Stimulated activated memory B cell treated with anti-CD40 and anti-IgM and Interleukin-4, amounts not matched to agents 10 μg/mL and 1 μg/mL and 100 μg/mL, for 72 hours (primary cell): ENCODE measurements at places on chromosomes 2 and 18.
A peak's percentile ranks its signal among the peaks of the same experiment; 100 is the strongest.

- peak; percentile 60 for ATAC-seq
Observed at GRCh38 chr18:69838620-69839411, 108.9 kb downstream of the CD226 start.

GRCh38 chr2:24832521-24832920, 39.3 kb downstream of the CENPO start:
- ATAC-seq = no peak

DNA sequence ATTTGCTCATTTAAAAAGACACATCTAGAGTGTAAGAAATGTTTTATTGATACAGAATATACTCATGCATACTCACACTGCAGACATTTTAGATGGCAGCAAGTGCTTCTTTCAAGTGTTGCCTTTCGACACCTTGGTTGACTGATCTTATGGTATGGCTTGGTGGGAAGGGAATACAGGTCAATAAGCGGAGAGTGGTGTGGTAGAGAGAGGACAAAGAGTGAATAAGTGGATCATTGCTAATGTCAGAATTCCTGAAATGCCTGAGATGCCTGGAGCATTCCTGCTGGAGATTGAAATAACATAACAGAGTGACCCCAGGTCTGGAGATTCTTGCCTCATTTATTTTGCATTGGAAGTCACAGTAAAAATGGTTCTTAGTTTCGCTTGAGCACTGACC, 76.7 kb downstream of the RND3 start:
- no peak for ATAC-seq

- no peak for ATAC-seq
Observed at GRCh38 chr2:168920504-168921157, 19.5 kb downstream of the G6PC2 start.

DNA sequence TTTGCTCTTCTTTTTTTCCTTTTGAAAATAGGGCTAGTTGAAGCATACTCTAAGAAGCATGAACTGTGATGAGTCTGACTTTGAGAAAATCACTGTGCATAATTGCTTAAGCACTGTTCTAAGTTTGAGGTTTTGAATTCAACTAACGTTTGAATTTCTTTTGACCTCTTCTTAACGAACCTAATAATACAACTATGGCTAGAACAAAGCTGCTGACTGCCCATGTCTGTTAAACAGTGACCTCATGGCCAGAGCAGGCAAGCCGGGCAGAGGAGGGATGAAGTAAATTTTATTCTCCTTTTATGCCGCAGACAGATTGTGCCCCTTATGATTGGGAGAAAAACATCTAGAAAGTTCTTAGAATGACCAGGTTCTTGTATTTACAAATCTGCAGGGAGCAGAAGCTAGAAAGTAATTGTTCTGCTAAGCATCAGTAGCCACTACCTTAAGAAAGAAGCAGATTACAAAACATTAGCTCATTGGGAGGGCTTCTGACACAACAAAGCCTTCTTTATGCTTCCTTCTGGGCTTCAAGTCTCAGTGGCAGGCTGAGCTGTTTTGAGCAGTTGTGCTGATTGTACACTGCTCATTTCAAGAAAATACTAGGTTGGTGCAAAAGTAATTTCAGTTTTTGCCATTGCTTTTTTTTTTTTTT, 97.8 kb upstream of the RASGRP3 start:
- ATAC-seq = no peak

GRCh38 chr2:58475756-58476155, 234.6 kb upstream of the FANCL start:
- no peak for ATAC-seq
